Astrocyte of the cerebellum (primary cell): ENCODE measurements at places on chromosomes 3 and 15.

DNA sequence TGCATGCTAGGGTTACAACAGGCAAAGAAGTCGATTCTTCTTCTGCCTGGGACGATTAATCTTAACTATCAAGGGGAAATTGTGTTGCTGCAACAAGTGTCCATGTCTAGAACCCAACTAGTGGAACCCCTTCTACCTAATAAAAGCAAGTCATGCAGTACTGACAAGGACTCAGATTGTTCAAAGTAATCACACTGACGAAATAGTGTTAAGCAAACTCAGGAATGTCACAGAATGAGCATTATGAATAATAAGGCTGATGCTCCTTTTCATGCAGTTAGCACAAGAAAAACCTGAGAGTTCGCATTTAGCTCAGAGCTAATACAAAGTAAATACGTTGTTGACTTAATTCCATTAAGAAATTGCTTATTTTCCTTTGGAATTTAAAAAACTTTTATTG is 47.5 kb upstream of the TRIM42 start:
- no peak for DNase-seq

GRCh38 chr15:42933886-42934667 is 13.5 kb upstream of the TTBK2 start:
- no peak for DNase-seq

DNA sequence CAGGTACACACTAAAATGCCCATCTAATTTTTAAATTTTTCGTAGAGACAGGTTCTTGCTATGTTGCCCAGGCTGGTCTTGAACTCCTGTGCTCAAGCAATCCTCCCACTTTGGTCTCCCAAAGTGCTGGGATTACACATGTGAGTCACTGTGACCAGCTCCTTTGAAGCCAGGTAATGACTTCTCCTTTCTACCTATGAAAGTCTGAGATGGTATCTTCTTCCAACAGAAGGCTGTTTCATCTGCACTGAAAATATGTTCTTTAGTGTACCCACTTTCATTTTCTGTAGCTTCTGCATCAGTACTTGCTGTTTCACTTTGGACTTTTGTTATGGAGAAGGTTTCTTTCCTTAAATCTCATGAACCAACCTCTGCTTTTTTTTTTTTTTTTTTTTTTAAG is 8.8 kb downstream of the OIP5 start:
- DNase-seq = no peak

DNA sequence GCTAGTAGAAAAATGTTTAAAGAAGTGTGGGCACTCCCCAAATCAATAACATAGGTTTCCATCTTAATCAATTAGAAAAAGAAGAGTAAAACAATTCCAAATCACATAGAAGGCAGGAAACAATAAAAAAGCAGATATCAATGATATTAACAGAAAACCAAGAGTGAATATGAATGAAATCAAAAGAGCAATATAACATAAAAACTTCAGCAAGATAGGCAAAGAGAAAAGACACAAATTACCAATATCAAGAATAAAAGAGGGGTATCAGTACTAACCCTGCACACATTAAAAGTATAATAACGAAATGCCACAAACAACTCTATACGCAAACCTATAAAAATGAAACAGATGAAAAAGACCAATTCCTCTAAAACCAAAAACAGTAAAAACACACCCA is 19.6 kb downstream of the DMXL2 start:
- no peak for DNase-seq

GRCh38 chr15:60396958-60397771 is 621 bp downstream of the ANXA2 start:
- no peak for DNase-seq

DNA sequence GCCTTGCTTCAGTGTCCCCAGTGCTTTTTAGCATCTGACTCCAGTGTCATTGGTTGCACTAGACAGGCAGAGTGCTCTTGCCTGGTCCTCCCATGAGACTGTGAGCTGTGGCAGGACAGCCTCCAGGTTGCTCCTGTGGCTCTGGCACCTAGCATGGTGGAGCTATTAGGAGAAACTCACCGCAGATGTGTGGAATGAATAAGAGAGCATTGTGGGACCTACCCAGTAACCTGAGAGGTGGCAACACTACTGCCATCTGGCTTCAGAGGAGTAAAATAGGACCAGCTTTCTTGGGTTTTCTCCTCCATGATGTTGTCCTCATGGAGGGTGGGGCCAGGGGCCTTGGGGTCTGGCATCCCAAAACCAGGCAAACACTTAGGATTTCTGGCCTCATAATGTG is 183.6 kb downstream of the EPHB1 start:
- no peak for DNase-seq

- peak; percentile 36 for DNase-seq
These were observed 56.5 kb upstream of the FNDC3B start for GRCh38 chr3:171982828-171983227.

GRCh38 chr3:185825639-185826481 is 1.0 kb upstream of the IGF2BP2 start:
- DNase-seq = no peak

DNA sequence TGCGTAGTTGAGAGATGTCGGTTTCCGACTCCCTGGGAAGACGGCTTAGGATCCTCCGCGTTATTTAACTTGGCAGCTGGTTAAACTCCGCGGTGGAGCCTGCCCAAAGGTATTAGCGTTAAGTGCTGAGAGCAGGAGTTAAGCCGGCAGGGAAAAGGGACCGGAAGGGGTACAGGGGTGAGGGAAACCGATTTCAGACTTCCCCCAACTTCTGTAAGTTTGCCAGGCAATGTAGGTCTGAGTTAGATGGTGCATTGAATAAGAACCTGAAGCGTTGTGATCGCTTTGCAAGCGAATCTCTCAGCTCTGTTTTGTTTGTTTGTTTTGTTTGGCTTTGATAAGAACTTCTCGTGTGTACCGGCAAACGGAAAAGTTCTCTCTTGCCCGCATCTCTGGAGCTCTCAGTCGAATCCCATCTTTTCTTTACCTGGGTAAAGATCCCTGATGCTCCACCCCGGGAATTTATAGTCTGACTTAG is 6.0 kb upstream of the FEZF2 start:
- DNase-seq = no peak

- DNase-seq = no peak
These were observed 2.0 kb downstream of the GP5 start for GRCh38 chr3:194396859-194397756.

- DNase-seq = no peak
These were observed 37.6 kb downstream of the MTMR10 start for GRCh38 chr15:30953731-30954378.

GRCh38 chr3:196195664-196196265 is 15.4 kb downstream of the ZDHHC19 start:
- DNase-seq = no peak

GRCh38 chr3:123783811-123784210 is 100.3 kb downstream of the MYLK start:
- DNase-seq = no peak

GRCh38 chr3:94147012-94147411 is 84.2 kb downstream of the NSUN3 start:
- no peak for DNase-seq

- DNase-seq = no peak
These were observed 73.9 kb upstream of the SLC6A11 start for GRCh38 chr3:10741891-10742671.

- DNase-seq = no peak
These were observed at the start of gene P2RY14 for GRCh38 chr3:151278230-151278629. Gene P2RY14 (minus strand): TSS chr3:151278542. CDS start chr3:151214316, 64,226 bp downstream.

DNA sequence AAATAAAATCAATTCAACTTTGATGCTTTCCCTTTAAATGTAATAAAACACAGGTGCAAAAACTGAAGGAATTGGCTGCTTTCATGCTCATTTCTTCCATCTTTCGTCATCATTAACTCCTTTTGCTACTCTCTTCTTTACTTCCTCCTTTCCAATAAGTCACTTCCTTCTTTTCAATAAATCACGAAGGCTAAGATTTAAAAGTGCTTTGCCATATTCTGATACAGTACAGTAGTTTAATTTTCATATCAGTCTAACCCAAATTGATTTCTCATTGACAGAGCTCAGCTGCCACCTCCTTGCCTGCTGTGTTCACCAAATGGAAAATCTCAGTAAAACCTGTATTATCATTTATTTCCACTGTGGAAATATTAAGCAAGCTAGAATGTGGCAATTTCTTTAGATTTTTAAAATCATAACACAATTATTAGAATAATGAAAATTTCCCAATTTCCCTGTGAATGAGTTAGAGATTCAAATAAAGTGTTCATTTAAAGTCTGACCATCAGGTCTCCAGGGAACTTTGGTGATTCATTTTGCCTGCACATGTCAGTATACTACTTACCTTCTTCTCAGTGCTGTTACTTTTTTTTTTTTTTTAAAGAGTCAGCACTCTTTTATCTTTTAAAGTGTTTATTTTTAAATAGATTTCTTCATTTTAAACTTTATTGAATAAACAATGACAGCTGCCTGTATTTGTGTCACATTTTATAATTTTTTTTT is 41.6 kb downstream of the NANOGP8 start:
- no peak for DNase-seq

- DNase-seq = no peak
These were observed 420.0 kb downstream of the GABRB3 start for GRCh38 chr15:26352909-26353308.

GRCh38 chr15:77059786-77060361 is 11.0 kb downstream of the TSPAN3 start:
- no peak for DNase-seq

DNA sequence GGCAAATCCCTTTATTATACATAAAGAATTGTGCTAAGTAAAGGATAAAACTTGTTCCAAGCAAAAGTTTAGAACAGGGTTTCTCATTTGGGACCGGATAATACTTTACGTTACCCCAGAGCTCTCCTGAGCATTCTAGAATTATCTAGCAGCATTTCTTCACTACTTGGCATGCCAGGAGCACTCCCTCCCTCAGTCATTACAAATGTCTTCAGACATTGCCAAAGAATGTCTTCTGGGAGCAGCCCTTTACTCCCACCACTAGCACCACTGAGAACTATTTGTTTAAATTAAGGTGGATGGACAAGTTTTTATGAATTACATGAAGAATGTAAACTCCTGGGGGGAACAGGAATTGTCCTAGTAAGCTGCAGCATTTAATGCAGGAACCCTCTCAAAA is 516.4 kb downstream of the GBE1 start:
- DNase-seq = no peak

DNA sequence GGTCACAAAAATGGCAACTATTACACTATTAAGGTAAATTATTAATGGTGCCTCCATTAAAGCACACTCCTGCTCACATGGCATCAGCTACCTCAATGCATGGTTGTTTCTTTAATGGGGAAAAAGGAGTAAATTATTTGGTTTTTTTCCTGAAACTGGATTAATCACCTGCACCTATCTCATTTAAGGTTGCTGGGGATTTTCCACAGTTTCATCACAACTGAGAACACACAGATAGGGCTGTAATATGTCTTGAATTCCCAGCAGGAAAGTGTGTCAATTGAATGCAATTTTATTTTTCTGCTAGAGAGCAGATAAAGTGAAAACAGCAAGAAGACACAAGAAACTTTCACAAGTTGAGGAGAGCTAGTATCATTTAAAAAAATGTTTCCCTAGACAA is 36.4 kb downstream of the RFTN1 start:
- DNase-seq = no peak

GRCh38 chr3:67648229-67648628 is 6.2 kb downstream of the SUCLG2 start:
- DNase-seq = no peak

DNA sequence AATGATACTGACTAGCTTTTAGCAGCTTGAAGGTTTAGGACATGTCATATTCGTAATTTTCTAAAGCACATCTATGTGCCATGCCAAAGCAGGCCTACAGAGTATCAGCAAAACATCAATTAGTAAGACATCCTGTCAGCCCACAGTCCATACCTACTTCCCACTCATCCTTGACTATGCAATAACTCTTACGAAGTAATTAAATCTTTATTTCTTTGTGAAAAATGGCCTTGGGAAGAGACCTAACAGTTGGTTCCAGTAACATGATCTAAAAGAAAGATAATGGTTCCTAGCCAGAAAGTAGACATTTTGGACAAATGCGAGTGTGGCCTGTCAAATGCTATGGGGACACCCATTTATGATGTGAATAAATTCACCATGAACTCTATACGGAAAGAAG is 172.6 kb upstream of the TNIK start:
- no peak for DNase-seq

- no peak for DNase-seq
These were observed 355.7 kb upstream of the UMPS start for GRCh38 chr3:124374583-124374982.

GRCh38 chr3:177778633-177779032 is 581.4 kb upstream of the TBL1XR1 start:
- no peak for DNase-seq

DNA sequence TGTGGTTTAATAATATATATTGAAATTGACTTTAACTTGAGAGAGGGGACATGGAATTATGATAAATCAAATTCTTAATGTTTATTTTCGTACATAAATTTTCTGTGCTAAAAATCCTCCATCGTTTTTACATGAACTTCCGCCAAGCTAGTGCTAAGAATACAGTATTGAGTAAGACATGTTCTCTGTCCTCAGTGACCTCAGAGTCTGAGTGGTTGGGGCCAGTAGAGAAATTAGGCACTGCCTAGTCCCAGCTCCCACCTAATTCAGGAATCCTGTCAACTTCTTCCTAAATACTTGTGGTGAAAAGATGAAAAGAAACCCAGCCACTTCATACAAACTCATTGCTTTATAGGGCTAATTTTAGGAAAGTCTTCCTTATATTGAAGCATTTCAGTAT is 110.3 kb downstream of the PPP2R3A start:
- no peak for DNase-seq

GRCh38 chr15:65211482-65211982 is 259 bp upstream of the CILP start:
- peak; percentile 31 for DNase-seq

GRCh38 chr15:81296673-81297072 is 27.3 kb downstream of the STARD5 start:
- no peak for DNase-seq

DNA sequence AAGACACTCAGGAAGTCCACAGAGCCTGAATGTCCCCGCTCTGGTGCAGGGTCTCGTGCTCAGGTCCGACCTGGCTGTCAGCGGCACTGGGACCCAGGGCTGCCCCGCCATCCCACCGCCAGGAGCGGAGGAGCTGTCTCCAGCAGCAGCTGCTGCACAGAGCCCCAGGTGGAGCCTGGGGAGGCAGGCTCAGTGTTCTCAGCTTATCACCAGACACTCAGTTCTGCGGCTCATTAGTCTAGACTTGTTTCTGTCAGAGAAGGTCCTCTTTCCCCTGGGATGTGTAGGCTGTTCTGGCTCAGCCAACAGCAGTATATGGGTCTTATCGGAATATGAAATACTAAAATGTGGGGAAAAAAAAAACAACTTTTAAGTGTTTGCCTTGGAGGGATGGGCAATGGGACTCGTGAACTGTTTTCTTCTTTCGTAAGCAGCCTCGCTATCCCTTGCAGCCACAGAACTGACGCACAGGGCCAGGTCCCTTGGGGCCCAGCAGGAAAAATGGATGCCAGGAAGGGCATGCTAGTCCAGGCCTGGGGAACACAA is 75.9 kb downstream of the KLF13 start:
- DNase-seq = no peak

DNA sequence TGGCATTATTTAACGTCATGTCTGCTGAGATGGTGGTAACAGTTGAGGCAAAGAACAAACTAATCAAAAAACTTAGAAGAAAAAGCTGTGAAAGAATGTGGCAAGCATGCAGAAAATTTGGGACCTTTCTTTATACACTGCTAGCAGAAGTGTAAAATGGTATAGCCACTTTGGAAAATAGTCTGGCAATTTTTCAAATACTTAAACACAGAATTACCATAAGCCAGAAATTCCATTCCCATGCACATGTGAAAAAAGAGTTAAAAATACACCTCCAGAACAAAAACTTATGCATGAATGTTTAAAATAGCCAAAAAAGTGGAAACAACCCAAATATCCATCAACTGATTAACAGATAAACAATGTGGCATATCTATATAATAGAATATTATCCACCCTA is 613.3 kb downstream of the TBL1XR1 start:
- no peak for DNase-seq
